ENCODE measurements at places on chromosomes 6 and 20.

DNA sequence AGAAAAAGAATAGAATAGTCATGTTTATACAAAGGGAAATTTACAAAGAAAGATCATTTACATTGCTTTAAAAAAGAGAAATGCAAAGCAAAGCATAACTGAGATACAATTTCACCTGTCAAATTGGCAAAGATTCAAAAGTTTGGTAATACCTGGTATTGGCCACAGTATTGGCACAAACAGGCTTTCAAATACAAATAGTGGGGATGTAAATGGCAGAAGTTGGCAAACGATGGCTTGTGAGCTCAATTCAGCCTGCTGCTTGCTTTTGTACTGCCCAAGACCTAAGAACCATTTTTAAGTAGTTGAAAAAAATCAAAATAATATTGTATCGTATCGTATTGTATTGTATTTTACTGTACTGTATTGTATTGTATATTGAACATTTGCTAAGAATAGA, 194.5 kb upstream of the JAG1 start:
- DNase-seq = no peak

GRCh38 chr6:73885393-73885792, 189.4 kb downstream of the CD109 start:
- no peak for DNase-seq

DNA sequence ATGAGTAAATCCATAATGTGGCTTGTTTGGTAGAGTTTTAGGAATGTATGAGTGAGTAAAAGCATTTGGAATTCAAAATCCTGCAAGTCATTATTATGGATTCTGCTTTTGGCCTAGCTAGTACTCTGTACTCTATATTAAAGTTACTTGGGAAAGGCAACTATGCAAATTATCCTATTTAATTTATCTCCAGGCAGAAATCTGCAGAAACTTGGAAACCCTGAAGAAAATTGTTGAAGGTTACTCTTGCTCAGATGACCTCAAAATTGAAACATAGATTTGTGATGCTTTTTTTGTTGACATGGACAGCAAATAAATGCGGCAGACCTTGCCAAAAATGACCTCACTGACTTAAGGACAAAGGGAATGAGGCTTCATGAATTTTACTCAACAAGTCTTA, 477.1 kb upstream of the EYS start:
- DNase-seq = no peak

GRCh38 chr6:47134476-47135189, 92.5 kb upstream of the ADGRF1 start:
- no peak for DNase-seq

DNA sequence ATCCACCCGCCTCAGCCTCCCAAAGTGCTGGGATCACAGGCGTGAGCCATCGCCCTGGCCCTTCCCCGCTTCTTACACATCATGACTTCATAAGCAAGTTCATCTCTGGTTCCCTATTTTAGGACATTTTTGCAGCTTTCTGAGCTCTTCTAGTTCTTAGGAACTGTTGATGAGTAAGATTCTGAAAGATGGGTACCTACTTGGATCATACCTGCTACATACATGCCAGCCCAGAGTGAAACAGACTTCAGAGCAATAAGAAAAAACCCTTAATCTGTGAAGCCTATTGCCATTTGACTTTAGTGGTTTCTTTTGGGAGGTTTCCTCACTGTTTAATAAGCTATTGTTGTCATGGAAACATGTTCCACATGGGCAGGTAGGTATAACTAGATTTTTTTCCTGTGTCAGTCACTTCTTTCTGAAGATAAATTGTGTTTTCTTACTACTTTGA, 27.9 kb upstream of the TMEM217 start:
- no peak for DNase-seq

DNA sequence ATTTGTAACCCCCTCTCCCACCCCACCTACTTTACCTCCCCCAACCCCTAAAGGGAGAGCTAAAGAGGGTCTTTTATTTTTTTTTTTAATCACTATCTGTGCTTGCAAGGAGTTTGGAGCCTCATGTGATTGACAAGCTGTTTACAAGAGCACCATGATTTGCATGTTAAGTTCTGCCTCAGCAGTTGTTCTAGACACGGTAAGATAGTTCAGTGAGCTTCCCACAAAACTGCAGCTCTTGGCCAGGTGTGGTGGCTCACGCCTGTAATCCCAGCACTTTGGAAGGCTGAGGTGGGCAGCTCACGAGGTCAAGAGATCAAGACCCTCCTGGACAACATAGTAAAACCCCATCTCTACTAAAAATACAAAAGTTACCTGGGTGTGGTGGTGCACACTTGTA, 5.0 kb upstream of the PXDC1 start:
- DNase-seq = no peak

DNA sequence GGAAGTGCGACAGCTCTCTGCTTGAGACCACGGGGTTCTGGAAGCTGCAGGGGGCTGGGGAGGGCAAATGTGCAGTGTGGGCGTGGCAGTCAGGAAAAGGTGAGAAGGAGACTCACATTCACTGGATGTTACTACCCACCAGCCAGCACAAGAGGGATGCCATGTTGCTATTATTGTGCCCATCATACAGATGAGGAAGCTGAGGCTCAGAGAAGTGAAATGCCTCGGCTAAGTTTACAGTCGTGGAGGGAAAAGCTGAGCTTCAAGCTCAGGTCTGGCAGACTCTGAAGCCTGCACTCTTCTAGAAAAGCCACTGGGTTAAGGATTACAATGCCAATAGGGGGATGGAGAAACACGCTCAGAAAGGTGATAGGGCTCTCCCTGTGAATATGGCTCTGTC, 34.4 kb downstream of the HNF4A start:
- DNase-seq = no peak

DNA sequence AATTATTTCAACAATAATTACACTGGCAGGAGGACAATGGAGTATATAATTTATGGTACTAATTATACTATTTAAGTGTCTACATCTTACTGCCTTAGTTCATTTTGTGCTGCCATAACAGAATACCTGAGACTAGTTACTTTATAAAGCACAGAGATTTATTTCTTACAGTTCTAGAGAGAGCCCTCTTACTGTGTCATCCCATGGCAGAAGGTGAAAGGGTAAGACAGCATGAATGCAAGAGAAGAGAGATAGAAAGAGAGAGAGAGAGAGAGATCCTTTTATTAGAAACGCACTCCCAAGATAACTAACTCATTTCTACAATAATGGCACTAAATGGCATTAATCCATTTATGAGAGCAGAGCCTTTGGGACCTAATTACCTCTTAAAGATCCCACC, 314.7 kb downstream of the EPM2A start:
- DNase-seq = no peak

DNA sequence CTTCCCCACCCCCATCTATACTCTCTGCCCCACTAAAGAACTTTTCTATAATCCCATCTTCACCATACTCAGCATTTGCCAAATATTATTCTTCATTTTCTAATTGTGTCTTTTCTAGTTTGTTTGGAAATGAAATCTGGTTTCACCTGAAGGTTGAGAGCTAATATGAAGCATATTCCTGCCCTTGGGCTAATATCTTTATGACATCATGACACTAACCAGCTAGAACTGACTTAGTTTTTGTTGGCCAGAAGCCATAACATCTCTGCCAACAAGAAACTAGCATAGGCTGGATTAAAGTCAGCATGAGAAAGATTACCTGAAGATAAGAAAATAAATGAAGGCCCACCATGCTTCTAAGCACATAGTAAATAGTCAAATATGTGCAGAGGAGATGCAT, 16.7 kb downstream of the UNC5CL start:
- no peak for DNase-seq

DNA sequence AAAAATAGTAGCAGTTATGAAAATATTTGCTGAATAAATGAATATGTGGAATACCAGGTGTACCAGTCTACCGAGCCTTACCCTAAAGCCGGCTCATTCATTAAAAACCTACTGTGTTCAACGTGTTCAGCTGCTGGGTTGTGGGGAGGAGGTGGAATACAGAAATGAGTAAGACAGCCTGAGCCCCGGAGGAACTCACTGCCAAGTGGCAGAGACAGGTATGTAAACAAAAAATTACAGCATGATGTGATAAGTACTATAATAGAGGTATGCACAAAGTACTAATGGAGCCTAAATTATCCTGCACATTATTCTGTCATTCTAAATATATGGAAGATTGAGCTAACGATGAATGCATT, 6.8 kb upstream of the ADTRP start:
- DNase-seq = no peak

DNA sequence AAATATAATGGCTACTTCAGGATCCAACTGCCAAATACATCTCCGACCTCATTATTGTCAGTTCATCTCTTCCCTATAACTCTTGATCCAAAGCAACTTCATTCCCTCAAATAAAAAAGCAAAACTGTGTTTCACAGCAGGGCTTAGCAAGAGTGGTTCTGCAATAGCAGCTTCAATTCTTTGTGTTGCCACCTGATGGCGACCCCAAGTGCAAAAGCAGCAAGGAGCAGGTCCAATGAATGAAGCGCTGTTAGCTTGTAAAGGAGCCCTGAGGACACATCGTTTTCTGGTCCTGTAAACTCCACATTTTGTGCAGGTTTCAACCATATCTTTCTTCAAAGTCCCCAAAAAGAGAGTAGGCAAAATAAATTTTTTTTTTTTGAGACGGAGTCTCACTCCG, 19.6 kb downstream of the RTN4IP1 start:
- no peak for DNase-seq

- DNase-seq = no peak
Measured at GRCh38 chr6:110949679-110950285, 8.7 kb upstream of the GTF3C6 start.

DNA sequence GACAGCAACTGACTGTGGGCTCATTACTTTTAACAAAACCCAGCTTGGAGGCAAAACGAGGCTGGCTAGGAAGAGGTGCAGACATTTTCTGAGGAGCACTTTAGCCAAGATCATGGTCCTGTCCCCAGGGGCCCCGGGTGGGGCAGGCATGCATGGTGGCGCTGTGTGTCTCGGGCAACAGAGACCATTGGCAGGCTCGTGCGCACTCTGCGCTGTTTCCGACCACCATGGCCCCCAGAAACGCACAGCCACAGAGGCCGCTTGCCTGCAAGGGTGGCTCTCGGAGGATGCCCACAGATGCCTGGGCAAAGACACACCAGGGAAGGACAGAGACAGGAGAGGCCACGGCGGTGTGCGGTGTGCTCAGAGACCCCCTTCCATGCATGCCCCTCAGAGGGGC, 6.7 kb downstream of the BHLHE23 start:
- DNase-seq = no peak

GRCh38 chr6:150233843-150234269, 91.0 kb downstream of the PPP1R14C start:
- no peak for DNase-seq

DNA sequence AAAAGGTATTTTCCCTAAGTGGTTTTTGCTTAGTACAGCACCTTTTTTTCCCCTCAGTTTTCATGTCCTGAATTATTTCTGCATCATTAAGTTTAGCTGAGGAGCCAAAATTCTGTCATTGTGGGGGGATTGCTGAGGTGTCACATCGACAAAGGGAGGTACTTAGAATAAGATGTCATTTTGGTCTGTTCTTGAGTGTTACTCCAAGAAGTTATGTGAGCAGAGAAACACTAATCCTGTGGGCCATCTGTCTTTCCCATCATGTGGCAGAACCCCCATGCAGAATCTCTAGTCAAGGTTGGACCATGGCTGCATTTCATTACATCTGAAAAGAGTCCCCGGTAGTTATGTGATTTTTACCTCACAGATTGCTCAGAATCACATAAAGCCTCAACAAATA, 167.8 kb upstream of the CENPW start:
- no peak for DNase-seq

DNA sequence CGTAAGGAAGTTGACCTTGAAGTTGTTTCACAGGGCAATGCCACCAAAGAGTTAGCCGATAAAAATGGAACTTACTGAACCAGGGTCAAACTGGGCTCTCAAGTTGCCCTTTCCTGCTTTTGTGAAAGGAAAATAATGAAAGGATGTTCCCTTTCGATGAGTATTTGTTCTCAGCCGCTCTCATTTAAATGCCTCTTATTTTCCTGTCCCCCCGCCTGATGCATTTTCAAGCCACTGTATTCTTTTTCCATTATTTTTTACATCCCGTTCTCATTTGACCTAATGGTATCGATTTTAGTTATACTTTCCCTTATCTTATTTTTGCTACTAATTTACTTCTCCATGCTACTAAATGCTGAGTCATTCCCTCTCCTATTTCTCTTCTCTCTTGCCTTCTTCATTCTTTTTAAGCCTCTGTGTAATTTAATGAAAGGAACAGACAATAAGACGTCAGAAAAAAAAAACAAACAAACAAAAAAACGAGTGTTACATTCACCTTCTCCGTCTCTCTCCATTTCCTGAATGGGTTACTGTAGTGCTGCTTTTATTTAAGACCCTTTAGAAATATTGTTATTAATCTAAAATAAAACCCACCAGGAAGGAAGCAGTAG, 655 bp upstream of the NDUFAF4 start:
- no peak for DNase-seq

Measured in stimulated activated CD8-positive, alpha-beta memory T cell treated with anti-CD3 and anti-CD28 coated beads, Interleukin-7, amount 100 ng/mL, for 24 hours (primary cell).